Brain pericyte (primary cell): ENCODE measurements at places on chromosomes 4 and X.

DNA sequence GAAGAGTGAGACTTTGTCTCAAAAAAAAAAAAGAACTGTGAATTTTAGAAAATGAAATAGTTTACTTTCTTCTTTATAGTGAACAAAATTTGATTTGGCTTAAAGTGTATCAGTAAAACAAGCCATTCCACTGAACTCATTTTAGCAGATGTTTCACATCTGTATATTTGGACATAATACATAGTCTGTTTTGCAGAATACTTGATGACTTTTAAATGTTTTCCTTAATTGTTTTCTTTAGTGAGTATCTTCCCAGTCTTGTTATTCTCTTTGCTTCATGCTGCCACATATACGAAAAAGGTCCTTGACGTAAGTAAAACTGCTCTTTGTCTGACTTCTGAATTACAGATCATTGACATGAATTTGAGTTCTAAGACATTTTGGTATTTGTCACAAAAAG, 8.3 kb downstream of the TMEM33 start:
- no peak for DNase-seq

- no peak for DNase-seq
These were observed 166.6 kb upstream of the SLC7A11 start for GRCh38 chr4:138408758-138409157.

DNA sequence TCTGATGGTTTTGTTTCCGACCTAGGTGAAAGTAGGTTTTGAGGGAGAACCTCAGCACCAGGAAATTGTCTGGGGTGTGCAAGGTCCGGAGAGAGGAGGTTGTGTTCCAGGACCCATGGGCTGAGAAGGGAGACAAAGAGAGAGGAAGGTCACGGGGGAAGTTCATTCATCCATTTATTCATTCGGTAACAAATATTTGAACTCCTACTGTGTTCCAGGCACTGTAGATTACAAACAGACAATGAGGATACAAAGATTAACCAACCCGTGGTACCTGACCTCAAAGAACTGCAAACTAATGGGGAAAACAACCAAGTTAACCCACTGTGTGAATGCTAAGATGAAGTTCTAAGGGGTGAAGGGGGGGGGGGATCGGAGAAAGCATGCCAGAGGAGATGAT, 1.8 kb upstream of the GPC3 start:
- no peak for DNase-seq

DNA sequence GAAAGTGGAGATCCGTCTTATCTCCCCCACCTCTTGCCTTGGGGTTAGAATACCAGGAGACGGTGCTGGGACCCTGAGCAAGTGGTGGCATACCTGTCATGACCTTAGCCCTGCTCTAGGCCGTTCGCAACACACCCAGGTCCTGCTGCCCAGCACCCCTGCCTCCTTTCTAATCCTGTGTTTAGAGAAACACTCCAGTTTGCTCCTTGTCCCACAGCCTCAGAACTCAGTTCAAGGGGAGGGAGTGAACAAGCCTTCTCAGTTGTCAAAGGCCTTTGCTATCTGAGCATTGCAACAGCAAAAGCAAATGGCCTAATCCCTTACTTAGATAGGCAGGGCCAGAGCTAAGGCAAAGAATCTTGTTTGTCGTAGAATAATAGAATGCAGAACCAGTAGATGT, 67.9 kb downstream of the CHRNA9 start:
- DNase-seq = no peak

DNA sequence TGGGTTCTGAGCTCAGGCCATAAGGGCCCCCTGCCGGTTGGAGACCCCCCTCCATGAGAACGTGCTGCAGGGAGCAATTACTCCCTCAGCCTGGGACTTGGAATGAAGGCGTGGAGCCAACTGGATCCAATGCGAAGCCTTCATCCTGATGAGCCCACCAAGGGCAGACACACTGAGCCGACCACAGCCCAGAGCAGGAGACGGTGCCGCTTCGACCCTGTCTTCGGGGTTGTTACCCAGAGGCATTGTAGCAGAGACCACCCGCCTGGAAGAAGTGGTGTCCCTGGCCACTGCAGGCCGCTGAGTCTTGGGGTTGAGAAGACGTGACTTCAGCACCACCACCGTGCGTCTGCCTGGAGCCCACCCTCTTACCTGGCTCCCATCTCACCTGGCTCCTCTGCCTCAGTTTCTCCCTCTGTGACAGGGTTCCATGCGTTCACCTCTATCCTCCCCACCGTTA, 7.0 kb upstream of the NKX1-1 start:
- DNase-seq = no peak

DNA sequence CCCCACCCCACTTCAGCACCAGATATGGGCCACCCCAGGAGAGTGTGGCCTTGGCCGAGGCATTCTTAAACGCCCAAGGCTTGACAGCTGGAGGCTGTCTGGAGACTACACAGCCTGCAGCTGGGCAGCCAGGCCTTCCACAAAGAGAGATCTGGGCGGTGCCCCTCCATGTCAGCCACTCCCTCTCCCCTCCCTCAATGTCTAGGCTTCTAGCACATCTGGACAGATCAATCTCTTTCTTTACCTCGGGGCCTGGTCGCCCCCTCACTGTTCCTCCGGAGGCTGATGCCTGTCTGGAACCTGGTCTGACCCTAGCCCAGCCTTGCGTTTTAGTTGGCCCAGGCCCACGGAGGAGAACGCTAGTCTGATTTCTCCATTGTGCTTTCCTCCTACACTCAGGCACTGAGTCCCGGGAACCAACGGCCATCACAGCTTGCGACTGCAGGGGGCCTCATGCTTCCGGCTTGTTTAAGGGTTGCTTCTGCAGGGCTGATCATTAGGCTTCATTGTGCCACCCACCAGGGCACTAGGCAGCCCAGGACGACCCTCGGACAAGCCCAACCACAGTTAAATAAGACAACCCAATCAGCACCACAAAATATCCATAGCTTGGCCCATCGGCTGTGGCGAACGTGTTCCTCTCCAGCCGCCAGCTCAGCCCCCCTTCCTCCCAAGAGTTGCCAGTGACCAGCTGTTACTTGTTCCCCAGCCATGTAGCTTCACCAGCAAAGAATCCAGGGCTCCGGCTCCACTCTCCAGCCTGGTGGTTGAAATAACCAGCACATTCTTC, 200.6 kb downstream of the BCOR start:
- DNase-seq = no peak

DNA sequence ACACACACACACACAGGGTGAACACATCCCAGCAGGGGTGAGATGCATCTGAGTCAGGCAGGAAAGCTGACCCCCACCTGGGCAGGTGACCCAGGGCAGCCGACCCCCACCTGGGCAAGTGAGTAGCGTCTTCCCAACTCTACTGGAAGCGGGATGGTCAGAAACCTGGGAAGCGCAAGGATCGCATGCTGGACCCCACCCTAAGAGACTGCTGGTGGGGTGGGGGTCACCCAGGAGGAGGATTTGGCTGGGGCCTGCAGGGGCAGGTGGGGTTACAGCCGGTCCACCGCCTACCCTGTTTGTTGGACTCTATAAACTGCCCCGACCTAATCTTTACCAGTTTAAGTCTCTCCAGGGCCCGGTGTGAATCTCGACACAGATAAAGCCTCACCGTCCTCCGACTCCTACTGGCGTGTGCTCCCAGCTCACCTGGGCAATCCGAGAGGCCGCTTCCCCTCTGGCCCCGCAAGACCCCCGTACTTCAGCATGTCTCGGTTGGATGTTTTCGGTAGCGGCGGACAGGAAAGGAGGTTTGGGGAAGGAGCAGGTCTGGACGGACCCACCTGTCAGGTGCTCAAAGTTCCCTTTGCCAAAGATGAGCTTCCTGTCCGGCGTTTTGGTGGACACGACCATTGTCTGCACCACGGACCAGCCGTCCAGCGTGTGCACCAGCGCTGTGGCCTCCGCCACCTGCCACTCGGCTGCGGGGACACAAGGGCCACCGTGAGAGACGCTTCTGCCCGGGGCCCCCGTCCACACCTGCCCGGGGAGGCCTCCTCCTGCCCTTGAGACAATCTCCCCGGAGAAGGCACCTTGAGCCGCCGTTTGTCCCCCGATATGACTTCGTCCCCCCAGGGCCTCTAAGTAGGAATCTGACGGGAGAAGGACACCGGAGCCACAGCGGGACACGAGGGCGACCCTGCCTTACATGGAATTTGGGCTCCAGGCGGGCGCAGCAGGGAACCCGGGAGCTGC, 2.0 kb downstream of the GTPBP6 start:
- no peak for DNase-seq

GRCh38 chr4:132955146-132955545, 193.9 kb upstream of the PCDH10 start:
- no peak for DNase-seq

- no peak for DNase-seq
These were observed 56.1 kb downstream of the CCKAR start for GRCh38 chr4:26434030-26434639.

GRCh38 chr4:185272245-185272644, 62.8 kb downstream of the SNX25 start:
- no peak for DNase-seq

DNA sequence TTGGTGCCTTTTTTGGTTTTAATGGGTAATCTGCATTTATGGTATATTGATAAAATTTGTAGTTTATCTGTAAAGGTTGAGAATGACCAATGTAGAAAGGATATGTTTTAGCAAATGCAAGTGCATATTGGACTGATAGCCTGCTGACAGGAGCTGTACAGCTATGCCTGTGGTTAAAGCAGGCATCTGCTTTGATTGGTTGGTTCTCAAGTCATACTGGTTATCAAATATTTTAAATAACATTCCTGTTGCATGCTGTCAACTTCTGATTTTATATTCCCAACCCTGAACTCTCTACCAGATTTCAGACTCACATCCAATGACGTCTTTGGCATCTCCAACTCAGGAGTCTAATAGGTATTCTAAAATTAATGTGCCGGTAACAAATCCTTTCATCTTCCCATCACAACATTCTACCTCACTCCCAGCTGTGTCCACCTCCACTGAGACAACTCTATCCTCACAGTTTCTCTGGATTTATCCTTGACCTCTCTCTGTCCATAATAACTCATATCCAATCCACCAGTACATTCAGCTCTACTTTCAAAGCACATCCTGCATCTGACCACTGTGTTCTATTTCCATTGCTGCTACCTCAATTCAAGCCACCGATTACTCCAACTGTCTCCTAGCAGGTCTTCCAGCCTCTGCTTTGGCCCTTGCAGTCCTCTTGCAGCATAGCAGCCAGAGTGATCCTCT, 125.7 kb downstream of the CAMK2D start:
- no peak for DNase-seq

DNA sequence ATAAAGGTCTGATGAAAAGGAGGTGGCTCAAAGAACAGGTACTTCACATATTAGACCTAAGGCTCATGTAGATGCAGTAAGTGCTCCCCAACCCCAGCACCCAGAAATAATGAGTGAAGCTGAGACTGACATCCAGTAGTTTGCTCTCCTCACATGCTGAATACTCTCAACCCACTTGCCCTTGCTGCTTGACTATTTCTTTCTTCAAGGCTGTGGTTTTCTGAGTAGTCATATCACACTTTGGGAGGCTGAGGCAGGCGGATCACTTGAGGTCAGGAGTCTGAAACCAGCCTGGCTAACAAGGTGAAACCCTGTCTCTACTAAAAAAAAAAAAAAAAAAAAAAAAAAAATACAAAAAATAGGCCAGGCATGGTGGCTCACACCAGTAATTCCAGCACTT, 51.5 kb upstream of the PRPS1 start:
- no peak for DNase-seq

DNA sequence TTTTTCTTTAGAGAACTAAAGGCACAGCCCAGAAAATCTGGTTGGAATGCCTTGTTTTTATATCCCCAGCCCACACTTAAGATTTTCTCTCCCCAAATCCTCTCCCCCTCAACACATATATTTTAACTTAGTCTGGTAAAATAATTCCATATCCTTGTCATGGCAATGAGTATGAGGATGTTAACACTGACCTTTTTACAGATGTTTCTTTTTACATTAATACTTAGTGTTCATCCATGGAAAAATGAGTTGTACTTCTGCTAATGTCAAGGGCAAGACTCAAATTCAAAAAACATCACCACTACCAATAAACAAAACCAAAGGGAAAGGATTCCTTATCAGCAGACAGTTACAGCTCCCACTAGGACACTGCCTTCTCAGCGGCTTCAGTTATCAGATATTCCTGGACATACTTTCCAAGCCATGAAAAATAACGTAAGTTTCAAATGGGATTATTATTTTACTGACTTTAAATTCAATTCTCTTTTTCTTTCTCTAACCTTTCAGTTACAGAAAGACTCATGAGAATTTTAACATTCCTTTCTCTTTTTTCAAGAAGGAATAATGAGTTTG, 83.3 kb downstream of the RASL11B start:
- no peak for DNase-seq

- no peak for DNase-seq
These were observed 119.5 kb upstream of the EPHA5 start for GRCh38 chr4:65789805-65790204.

DNA sequence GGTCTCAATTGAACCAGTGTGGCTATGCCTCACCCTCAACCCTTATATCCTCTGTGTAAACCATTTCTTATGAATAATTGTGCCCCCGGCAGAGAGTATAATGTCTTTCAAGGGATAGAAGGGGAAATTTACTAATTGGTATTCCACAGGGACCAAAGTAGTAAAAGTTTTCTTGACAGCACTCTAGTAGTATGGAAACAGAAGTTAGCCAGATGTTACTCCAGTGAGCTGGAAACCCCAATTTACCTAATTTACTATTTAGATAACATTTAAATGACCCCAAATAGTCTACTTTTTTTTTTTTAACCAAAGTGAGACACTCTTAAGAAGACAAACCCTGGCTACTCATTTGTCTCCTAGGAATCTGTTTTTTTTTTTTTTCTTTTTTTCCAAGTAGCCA, 32.3 kb downstream of the DTHD1 start:
- DNase-seq = no peak

DNA sequence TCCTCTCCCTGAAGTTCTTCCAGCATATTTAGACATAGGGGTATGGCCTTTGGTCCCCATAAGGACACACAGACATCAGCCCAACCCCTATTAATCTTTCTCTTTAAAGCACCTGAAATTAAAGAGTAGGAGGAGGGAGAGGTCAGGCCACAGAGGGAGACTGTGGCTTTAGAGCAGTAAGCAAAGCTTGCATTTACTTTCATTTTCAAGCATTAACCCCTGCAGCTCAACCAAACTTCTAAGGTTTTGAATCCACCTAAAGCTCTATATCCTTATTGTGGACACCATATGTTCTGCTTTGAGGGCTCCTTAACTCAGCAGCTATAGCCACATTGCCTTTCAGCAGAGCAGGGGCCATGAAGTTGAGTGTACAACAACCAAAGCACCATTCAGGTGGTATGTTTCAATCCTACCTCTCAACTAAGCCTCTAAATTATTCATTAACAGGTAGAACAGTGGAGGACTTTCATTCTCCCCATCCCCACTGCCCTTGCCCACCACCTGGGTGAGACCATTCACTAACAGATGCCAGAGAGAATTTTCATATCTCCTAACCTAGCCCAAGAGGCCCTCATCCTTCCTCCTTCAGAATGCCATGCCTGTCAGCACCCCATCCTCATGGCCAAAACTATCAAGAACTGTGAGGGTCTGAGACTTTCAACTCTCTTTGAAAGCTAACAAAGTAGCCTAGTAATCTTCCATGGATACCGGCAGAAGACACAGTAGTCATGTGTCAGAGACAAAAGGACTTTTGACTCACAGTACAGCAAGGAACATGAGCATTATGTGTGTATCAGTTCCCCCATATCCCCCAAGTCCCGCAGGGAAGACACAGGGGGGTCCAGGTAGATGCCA, 20.8 kb downstream of the LIN54 start:
- no peak for DNase-seq

GRCh38 chr4:116872308-116872707, 213.1 kb downstream of the TRAM1L1 start:
- no peak for DNase-seq
